RKO (cell line): ENCODE measurements at places on chromosomes 2 and 18.

GRCh38 chr2:27184115-27184514, 27.7 kb upstream of the ATRAID start:
- DNase-seq, result no peak

DNA sequence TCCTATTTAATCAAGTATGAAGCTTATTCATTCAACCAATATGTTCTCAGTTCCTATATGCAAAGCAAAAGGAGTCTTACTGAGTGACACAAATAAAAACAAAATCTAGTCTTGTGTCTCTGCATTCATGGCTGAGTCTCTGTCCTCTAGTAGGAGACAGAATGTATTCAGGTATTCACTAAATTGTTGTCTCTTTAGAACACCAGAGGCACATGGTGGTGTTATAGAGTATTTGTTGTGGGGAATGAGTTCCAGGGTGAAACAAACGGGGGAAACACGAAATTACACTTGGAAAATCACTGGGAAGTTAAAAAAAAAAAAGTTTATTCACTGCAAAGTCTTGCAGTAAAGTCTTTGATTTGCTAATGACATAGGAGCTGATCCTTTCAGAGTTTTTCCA, 131.7 kb upstream of the FSHR start:
- no peak for DNase-seq

GRCh38 chr2:37802899-37803379, 122.1 kb upstream of the RMDN2 start:
- no peak for DNase-seq

DNA sequence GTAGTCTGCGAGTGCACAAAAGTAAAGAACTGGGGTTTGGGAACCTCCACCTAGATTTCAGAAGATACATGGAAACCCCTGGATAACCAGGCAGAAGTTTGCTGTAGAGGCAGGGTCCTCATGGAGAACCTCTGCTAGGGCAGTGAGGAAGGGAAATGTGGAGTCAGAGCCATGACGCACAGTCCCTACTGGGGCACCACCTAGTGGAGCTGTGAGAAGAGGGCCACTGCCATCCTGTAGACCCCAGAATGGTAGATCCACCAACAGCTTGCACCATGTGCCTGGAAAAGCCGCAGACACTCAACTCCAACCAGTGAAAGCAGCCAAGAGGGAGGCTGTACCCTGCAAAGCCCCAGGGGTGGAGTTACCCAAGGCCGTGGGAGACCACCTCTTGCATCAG, 206.4 kb downstream of the PIEZO2 start:
- no peak for DNase-seq

DNA sequence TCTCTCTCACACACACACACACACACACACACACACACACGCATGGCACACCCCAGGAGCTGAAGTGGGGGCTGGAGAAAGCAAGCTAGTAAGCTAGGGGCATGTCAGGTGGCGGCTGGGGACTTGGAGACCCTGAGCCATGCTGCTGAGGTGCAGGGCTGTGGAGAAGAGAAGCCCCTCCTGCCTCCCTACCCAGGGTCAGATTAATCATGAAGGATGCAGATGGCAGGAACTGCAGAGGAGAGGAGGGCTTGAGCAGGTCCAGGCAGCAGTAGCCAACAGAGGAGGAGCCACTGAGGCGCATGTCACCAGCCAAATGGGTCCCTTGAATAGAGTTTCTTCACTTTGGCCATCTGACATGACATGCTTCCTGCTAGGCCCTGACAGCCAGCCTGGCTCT, 9.6 kb downstream of the EDAR start:
- DNase-seq, result no peak

DNA sequence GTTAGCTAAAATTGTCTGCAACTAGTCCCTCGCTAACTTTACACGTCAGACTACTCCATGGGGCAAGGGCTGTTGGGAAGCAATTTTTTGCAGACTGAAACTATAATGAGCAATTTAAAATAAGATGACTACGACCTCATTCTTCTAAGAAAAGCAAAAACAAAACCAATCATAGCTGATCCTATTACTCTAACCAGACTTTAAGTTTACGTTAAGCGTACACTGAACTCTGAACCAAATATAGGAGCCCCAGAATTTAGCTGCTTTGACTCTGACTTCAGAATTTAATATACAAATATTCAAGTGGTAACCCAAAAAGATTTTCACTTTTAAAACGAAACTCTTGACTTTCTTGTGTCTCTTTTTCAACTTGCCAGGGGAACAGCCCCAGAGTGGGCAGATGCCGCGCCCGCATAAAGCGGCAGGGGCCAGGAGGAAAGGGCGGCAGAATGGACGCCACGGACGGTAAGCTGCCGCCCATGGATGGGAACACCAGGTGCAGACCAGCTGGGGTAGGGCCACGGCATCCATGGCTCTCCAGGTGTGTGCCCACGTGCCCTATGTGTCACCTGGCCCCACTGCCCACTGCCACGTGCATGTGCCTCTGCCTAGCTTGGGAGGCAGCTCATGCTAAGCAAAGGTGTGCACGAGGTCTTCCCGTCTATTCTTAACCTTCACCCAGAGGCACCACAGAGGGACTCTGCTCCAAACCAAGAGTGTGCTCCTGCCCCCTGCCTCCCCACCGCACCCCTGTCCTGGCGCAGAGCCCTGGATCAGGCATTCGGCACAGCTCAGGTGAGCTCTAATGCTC, 217.6 kb downstream of the HDAC4 start:
- DNase-seq, result no peak

DNA sequence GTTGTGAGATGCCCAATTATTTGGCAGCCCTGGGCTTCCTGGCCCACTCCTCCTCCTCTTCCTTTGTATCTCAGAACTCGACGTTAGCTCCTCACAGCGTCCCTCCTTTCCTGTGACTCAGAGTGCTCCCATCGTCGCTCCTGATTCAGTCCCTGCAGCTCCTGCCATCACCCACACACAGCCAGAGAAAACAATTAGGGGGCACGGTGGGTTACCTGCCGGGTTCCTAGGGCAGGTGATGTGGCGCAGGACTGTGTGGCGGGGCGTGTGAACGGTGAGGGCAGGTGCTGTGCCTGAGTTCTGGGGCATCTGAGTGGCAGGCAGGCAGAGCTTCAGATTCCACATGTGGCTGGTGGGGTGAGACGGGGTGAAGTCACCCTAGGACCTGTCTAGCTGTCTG, 42.6 kb downstream of the GLI2 start:
- no peak for DNase-seq

GRCh38 chr2:149463328-149464002, 124.1 kb downstream of the MMADHC start:
- no peak for DNase-seq

GRCh38 chr2:205802065-205802464, 119.8 kb downstream of the NRP2 start:
- DNase-seq, result no peak

DNA sequence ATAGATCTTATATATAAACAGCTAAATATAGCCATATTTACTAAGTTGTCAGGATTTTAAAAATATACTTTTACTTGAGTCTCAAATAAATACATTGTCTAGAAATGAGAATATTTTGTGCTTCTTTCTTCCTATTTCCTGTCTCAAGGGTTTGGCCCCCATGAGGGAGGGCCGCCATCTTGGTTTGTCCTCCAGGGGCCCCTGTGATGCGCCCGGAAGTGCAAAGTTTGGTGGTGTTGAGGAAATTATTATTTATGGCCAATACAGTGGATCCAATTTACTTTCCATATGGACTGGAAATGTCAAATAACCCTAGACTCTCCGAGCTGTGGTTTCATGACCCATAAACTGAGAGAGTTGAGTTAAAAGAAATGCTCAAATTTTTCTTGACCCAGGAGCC, 104.7 kb upstream of the OTOS start:
- DNase-seq, result no peak

GRCh38 chr2:51013079-51013932, 18.6 kb downstream of the NRXN1 start:
- DNase-seq, result no peak

- no peak for DNase-seq
Measured at GRCh38 chr2:51420511-51420910, 388.6 kb upstream of the NRXN1 start.

DNA sequence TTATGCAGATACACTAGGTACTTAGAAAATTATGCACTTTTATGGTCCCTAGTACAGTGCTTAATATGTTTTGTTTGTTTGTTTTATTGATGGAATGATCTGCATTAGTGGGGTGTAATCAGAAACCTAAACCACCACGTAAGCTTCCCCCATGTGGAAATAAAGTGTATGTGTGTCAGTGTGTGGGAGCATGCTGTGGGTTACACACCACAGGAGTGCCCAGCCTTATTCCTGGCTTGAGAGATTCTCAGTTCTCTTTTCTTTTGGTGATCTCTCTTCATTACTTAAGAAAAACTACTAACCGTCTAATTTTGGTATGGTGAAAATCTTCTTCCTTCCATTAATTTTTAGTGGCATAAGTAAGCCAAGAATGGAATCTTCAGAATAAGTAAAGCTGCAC, 398.6 kb downstream of the DCDC2C start:
- no peak for DNase-seq

GRCh38 chr2:85151026-85151425, 17.8 kb downstream of the TCF7L1 start:
- no peak for DNase-seq

- DNase-seq, result no peak
Measured at GRCh38 chr18:48314690-48315089, 94.5 kb downstream of the ZBTB7C start.

DNA sequence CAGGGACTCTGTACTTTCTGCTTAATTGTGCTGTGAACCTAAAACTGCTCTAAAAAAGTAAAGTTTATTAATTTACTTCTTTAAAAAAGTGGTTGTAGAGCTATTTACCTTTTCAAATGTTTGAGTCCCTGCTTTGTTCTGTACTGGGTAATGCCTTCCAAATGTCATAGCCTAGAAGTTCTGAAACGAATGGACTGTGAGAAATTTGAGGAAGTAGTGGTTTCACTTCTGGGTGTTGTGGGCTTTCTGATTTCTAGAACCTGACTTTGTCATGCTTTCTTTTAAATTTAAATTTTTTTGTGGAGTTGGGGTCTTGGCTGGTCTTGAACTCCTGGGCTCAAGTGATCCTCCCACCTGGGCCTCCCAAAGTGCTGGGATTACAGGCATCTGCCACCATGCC, 44.6 kb downstream of the SMAD4 start:
- DNase-seq, result no peak

- DNase-seq, result no peak
Measured at GRCh38 chr2:176490061-176490861, 221.0 kb downstream of the MTX2 start.

- no peak for DNase-seq
Measured at GRCh38 chr2:201887773-201888425, 81.6 kb downstream of the CDK15 start.

DNA sequence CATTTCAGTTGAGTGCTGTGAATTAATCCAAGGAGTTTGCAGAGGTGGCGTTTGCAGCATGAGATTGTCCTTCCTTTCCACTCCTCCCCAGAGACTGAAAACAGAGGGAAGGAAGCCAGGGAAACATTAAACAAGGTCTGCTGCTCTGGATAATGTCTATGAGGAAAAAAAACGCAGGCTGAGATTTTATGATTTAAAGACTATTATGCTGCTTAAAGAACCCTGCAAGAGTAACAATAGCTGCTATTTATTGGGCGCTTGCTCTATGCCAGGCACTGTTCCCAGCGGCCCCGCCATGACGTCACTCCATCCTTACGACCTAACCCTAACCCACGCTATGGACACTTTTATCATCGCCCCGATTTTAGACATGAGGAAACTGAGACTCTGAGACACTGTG, 222.4 kb downstream of the BCL2 start:
- no peak for DNase-seq

DNA sequence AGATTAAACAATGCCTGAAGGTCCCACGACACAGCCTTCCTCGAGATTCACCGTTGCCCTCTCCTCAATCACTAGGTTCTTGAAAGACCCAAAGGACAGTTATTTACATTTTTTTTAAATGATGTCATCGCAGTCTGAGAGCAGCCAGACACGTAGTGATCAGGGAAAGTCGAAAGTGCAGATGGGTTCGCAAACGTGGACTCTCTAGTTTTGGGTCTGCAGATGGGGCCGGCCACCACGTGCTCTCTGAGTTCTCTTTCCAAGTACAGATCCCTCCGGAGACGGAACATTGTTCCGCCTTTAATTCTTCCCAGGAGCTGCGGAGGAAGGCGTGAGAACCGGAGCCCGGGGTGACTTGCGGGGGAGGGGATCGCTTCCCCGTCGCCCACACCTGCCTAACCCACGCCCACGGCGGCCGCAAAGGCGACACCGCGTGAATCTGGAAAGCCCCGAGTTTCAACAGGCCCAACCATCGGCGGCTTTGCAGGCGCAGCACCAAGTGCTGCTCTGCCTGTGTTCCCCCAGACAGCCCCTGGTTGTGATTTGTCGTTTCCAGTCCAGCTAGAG, 54.3 kb downstream of the PKDCC start:
- DNase-seq, result no peak

DNA sequence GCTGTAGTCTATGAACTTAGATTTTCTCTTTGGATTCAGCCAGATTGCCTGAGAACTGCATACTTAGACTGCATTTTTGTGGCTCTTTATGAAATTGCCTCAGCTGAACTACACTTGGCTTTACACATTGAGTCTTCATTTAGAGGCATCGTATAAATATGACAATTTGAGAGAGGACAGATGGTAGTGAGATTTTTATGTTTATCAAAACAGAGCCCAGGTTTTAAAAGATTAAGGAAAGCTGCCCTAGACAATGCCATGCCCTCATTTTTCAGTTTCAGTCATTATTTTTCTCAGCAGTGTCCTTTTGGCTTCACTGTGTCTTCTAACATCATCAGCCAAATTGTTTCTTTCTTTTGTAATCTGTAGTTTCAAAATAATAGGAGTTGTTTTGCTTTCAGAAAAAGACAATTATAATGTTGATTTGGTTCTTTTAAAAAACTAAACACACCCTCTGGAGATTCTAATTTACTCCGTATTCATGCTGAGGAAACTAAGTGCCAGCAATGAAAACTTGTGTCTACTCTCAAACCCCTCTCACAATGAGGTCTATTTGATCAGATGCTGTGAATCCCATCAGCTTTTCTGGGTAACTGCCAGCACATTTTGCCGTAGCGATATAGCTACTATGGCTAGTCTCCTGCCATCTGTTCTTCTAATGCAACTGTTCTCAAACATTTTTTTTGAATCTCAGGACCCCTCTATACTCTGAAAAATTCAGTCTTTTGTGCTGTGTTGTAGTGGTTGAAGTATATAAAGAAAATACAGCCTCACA, 46.2 kb downstream of the TWSG1 start:
- DNase-seq, result no peak

- DNase-seq, result peak; percentile 84
Measured at GRCh38 chr2:127701651-127702394, 526 bp downstream of the SFT2D3 start.

DNA sequence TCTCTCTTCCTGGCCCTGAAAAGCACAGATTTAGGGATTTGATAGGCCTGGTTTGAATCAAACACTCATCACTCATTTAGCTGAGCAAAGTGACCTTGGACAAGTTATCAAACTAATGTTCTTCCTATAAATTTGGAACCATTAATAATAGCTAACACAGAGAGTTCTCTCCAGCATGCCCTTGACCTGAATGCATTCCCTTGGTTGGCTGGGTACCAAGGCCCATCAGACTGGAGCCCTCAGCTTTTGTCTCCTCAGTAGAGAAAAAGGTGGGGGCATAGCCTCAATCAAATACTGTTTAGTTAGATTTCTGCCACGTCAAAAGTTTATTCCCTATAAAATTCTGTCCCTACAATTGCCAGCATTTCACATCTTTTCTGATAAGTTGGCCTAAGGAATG, 13.8 kb upstream of the MRPL19 start:
- no peak for DNase-seq
